ENCODE measurements at places on chromosomes 3 and 15.

- DNase-seq = peak; percentile 37
These were observed 57.8 kb upstream of the SUCLG2 start for GRCh38 chr3:67712259-67712658.

DNA sequence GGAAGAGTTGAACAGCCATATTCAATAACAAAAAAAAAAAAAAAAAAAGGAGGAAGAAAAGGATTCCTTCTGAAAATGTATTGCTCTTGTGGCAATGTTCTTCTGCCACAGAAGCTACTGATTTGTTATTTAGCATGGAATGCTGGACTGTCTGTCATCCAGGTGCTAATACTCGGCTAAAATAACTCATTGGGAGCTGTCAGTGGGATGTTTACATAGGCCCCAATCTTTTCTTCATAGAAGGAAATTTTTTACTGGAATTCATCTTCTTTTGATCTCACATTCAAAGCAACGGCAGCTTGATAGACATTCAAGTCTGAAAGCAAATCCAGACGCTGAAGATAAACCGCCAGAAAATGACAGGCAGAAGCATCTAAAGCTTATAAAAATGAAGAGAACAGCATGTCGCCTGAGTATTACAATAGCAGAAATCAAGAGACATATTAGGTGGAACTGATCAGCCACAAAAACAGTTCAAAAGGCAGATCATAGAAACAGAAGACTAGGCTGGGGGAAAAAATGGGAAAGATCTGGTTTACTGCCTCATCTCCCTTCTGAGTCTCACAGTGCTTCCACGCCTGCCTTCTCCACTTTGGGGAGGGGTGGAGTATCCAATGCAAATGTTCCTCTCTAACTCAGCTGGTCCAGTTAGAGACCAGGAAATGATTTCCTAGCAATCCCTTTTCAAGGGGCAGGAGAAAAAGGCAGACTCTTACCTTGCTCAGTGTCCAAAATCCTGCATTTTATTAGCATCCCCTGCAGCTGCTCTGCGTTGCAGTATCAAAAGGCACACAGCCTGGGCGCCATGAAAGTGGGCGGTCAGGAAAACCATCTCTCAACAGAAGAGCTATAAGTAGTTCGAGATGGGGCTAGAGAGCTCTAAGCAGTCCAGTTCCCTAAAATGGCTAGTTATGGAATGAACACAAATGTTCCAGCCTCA lies 451.9 kb downstream of the FOXP1 start:
- no peak for DNase-seq

DNA sequence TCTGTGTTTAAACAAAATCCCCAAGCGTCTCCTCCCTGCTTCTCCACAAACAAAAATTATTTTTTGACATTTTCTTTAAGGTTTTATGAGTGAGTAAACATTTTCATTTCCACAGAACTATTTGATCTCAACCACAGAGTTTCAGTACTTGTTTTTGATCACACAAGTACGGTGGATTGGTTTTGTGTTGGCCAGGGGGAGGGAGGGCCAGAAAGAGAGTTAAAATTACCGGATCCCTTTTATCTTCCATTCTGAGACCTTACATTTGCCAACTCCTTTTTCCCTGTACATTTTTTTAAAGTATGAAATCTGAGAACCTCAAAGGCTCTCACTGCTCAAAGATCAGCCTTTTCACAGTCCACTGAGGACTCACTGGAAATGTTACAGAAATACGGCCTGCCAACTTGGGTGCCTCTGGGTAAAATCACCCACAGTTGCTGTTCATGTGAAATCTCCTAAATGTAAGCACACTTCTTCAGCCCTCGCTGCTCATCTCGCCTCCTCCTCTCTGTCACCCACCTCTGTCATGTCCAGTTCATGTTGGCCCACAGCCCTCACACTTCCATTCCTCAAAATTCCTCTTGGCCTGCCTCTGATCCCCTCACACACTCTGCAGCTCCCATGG lies 1.7 kb downstream of the HOMER2 start:
- DNase-seq = no peak

GRCh38 chr15:90217671-90218394 lies 15.9 kb downstream of the CIB1 start:
- no peak for DNase-seq

GRCh38 chr3:71185733-71186455 lies 397.6 kb downstream of the FOXP1 start:
- DNase-seq = no peak

GRCh38 chr3:139491966-139492365 lies 15.7 kb upstream of the RBP2 start:
- DNase-seq = no peak

- DNase-seq = peak; percentile 30
These were observed 26.1 kb downstream of the RPL39L start for GRCh38 chr3:187112934-187113793.

DNA sequence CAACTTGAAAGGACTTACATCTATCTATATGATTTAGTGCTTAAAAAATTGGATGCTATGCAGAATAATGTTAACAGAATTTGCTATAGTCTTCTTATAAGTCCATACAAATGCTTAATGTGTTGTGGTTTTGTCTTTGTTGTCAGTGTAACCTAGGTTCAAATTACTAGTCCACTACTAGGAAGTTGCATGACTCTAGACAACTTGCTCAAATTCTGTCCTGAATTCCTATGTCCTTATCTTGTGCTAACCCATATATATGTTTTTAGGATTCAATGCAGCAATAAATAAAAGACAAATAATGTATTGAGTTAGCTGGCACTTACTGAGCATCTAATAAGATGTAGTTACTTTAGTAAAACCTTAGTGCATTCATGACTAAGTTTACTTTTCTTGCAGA lies 276.5 kb upstream of the KCNMB2 start:
- no peak for DNase-seq

DNA sequence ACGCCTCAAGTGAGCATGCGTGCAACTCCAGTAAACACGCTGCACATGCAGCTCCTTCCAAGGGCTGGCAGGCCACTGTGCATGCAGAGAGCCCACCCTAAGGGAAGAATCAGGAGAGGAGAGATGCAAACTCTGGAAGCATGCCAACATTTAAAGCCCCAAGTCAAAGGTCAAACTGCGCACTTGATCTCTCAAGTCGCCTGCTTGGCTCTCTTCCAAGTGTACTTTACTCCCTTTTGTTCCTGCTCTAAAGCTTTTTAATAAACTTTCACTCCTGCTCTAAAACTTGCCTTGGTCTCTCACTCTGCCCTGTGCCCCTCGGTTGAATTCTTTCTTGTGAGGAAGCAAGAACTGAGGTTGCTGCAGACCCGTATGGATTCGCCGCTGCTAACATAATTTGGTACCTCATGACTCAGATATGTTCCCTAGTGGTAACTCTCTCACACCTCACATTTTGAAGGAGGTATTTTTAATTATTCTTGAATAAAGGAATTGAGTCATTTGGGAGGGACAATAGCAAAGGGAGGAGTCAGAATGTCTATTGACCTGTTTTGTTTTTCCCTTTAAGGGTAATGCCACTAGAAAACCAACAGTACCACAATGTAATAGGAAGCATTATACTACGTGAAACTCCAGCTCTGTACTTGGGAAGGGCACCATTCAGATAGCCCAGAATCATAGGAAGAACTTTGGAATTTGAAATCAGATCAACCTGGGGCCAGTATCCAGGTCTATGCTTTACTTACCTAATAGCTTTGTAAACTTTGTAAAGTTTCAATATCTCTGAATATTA lies 19.6 kb upstream of the DGKG start:
- no peak for DNase-seq

GRCh38 chr3:49629866-49630265 lies 44.3 kb upstream of the APEH start:
- DNase-seq = no peak

DNA sequence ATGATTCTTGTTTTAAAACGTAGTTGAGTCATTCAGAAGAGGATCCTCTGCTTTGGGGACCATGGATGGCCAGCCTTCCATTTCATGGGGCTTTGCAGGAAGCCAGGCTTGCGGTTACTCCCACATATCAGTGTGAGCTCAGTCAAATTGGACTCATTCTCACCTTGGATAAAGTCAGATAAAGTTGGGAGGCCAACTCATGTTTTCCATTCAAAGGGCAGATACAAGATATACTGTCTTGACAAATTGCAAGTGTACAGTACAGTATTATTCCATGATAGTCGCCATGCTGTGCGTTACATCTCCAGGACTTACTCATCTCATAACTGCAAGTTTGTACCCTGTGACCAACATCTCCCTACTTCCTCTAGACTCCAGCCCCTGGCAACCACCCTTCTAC lies 25.5 kb upstream of the B3GNT5 start:
- DNase-seq = no peak

GRCh38 chr3:71510510-71510909 lies 73.0 kb downstream of the FOXP1 start:
- DNase-seq = no peak

- DNase-seq = no peak
These were observed 65.4 kb downstream of the FBN1 start for GRCh38 chr15:48579945-48580671.
